AG04450 (cell line): ENCODE measurements at places on chromosomes 2 and 18. TPM values are rescaled to one million over a fixed set of nuclear protein-coding genes. Genes with fewer than 3 reads are reported as not detected.

- DNase-seq = no peak
Measured at GRCh38 chr18:55932675-55933074, 344.7 kb upstream of the TCF4 start.

The LCT gene
- not detected in 2 replicates for polyA plus RNA-seq

The NEB gene
- 0.06 and 0.14 TPM in 2 replicates for polyA plus RNA-seq

DNA sequence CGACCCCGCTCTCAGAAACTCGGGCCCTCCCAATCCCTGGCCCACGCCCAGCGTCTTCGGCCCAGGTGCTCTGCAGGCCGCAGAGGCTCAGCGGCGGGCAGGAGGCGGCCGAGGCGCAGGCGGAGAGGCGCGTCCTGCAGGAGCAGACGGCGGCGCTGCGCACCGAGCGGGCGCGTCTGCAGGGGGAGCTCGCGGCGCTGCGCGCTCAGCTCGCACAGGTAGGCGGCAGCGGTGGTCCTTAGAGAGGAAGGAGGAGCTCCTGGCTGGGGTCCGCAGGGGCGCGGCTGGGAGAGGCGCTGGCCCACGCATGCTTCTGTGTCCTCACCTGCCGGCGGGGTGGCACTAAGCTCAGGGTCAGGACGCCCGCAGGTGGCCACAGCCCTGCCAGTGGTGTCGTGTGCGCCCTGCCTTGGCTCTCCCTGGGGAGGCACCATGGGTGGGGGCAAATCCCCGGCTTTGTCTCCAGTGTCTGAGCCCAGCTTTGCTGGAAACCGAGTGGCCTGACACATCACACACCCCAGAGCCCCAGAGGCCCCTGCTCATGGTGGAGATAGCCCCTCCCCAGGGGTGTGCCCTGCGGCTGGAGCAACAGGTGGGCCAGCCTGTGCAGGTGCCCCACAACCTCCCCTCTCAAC, 14.9 kb upstream of the SNED1 start:
- no peak for DNase-seq

DNA sequence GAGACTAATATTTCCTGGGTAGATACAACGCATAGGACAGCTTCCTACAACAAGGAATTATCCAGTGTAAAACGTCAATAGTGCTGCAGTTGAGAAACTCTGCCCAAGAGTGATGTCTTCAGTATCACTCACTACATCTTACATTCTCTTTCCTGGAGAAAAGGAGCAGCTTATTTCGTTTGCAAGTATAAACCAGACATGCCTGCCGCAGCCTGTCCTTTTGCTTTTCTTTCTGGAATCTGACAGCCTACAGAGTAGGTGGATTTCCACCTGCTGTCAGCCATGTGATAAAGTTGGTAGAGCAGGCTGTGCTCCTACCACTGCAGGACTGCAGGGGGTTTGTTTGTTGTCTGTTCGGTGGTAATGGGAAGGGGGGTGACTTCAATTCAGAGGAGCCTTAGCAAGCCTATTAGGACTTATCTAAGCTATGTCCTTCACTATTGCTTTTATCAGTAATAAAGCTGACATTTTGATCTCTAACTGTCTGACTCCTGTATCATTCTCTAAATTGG, 439.1 kb downstream of the GRB14 start:
- DNase-seq = no peak

GRCh38 chr2:158317642-158318041, 138.9 kb downstream of the CCDC148 start:
- DNase-seq = no peak
